ENCODE measurements at places on chromosomes 11 and 22. TPM values are rescaled to one million over a fixed set of nuclear protein-coding genes. Genes with fewer than 3 reads are reported as not detected.

The HIKESHI gene
- 78.7 TPM for polyA plus RNA-seq

The CUL5 gene
- polyA plus RNA-seq: 5.9 TPM

The ZNF70 gene
- polyA plus RNA-seq: 1.2 TPM

The LRRN4CL gene
- 2.8 TPM for polyA plus RNA-seq

GRCh38 chr11:128942817-128943427 lies at the start of gene TP53AIP1:
TP53AIP1 (minus strand) TSS chr11:128942871; CDS start chr11:128937818, 5,053 bp downstream.
- no peak for DNase-seq

DNA sequence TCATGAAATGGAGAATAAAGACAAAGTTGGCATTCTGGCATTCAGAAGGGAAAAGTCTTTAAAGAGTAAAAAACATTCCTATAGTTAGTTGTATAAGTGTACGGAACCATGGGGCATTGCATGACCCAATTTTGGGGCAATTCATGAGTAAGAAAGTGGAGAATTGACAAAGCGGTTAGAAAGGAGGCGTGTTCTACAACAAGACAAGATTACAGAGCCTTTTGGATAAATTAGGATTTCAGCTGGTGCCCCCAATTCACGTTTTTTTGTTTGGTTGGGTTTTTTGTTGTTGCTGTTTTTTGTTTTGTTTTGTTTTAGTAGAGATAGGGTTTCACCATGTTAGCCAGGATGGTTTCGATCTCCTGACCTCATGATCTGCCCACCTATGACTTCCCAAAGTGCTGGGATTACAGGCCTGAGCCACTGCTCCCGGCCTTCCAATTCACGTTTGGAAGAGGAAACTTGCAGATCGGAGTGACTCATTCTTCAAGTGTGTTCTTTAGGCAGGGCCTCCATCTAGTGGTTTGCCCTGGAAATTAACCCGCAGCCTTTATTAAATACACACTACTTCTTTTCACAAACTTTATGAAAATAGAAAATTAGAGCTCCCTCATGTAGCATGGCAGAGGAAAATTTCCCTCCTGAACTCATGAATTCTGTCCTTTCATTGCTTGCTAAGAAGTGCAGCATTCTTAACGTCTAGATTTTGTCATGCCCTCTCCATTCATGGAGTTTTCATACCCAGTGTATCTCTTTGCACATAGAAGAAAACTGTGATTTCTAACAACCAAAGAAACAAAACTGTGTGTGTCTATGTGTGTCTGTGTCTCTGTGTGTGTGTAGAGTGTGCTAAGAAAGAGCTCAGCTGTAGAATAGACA lies 118.1 kb downstream of the BBOX1 start:
- no peak for DNase-seq

DNA sequence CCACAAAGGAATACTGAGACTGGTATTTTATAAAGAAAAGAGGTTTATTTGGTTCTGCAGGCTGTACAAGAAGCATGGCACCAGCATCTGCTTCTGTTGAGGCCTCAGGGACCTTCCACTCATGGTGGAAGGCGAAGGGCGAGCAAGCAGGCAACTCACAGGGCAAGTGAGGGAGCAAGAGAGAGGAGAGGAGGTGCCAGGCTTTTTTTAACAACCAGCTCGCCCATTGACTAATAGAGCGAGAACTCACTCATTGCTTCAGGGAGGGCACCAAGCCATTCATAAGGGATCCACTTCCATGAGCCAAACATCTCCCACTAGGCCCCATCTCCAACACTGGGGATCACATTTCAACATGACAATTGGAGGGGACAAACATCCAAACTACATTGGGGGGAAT lies 1.2 kb downstream of the PTS start:
- DNase-seq: no peak

- DNase-seq: no peak
Observed at GRCh38 chr11:43685440-43685839, 4.9 kb downstream of the HSD17B12 start.

DNA sequence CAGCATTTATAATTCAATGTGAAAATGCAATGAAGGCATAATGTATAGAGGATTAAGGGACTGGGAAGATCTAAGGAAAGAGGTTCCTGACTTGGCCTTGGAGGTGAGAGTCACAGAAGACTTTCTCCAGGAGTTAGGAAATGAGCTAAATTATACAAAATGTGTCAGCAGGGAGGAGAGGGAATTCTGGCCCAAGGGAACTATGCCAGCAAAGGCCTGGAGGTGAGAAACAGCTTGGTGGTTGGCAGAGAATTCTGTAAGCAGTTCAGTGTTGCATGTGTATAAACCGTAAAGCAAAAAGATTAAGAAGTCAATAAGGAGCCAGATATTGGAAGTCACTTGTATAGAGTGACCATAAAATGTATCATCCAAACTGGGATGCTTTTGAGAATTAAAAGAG lies 142.2 kb upstream of the SESN3 start:
- no peak for DNase-seq

- peak; percentile 48 for DNase-seq
Observed at GRCh38 chr11:10294290-10294953, 403 bp upstream of the SBF2 start.

GRCh38 chr22:50171319-50171964 lies 911 bp downstream of the PANX2 start:
- DNase-seq: no peak

GRCh38 chr22:36925388-36926290 lies 12.2 kb downstream of the CSF2RB start:
- no peak for DNase-seq

DNA sequence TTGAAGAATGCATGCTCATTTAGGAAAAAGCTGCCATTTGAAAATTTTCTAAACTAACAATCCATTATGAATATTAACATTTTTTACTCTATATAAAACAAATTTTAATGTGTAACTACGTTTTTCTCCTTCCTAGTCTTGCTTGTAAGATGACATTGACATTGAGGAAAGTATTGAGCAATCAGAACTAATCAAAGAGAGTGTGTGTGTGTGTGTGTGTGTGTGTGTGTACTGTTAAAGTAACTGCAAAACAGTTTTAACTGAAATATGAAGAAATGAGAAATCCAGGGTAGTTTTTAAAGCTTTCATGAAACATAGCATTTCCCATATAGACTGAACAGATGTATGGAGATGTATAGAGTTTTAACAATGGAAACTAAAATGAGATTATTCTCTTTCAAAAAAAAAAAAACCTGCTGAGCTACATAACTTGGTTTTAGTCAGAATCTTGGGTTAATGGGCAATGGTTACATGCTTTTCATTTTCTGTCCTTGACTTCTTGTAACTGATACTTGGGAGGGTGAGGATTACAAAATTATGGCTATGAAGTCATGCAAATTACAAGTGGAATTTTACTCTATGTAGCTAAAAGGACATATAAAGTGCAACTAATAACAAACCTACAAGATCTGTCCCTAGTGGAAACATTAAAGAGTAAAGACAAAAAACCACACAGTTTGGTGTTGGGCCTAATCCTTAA lies 2.0 kb downstream of the PDGFD start:
- DNase-seq: no peak

DNA sequence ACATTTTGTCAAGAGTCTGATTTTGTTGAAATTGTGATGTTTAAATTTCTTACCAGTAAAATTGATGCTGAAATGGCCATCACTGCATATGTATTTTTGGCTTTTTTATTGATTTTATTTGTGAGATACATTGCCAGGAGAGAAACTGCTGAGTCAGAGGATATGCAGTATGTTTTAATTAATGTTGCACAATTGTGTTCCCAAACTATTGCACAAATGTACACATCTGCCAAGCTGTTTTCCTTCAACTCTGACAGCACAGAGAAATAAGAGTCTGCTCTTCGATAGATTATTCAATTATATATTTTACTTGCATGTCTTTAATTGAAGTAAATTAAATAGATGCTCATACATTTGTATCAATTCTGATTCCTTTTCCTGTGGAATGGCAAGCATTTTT lies 640.2 kb upstream of the LUZP2 start:
- DNase-seq: no peak

- DNase-seq: no peak
Observed at GRCh38 chr11:117409511-117409910, 81.9 kb downstream of the CEP164 start.

DNA sequence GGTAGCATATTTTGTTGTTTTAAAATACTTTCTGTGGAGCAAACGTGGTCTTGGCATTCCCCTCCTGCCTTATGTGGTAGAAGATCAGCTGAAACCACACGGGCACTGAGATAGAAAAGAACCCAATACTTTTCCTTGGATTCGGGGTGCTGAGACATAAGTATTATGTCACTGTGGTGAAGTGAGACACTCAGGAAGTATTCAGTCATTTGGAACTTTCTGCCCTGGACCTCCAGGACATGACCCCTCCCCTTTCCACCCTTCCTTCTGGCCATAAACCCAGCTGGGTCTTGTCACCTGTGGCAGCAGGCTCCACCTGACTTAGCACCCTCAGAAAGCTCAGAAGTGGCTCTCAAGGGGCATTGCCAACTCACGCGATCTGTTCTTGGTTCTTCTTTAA lies 123.4 kb downstream of the SWAP70 start:
- DNase-seq: no peak

DNA sequence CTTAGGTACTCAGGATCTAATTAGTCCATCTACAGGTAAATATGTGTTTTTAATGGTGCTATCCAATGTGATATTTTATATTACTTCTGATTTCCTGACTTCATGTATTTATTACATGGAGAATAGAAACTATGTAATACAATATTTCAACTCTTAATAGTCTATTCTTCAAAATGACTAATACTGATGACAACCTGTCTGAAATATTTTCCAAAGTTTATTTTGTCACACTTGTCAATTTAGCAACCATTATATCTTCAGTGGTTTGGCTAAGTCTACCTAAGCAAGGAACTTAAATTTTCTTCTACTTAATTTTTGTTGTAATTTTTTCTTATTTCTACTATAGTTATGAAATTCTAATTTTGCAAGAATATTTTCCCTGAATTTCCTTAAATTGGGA lies 55.0 kb upstream of the CNTN5 start:
- DNase-seq: no peak
